CD4-positive, alpha-beta T cell treated with Interleukin-15 for 4 hours (primary cell): ENCODE measurements at places on chromosomes 3 and 15.

DNA sequence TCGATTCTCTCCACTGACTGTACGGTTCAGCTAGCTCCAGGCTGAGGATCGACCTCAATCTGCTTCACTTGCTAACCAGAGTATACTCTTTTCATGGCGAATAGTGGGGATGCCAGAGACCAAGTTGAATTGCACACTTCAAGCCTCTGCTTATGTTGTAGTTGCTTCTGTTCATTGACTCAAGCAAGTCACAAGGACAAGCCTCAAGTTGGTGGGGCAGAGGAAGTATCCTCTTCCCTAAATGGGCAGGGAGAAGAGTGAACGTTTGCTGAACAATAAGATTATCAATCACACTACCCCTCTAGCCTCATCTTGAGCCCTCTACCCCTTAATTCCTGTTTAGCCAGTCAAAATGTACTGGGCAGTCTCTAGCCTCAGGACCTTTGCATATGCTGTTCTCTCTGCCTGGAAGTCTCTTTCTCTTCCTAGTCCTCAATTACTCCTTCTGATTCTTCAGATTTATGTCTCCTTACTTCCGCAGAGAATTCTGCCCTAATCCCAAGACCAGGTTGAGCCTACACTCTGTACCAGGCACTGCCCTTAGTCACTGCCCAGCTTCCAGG is 390.4 kb upstream of the PROK2 start:
- no peak for DNase-seq

DNA sequence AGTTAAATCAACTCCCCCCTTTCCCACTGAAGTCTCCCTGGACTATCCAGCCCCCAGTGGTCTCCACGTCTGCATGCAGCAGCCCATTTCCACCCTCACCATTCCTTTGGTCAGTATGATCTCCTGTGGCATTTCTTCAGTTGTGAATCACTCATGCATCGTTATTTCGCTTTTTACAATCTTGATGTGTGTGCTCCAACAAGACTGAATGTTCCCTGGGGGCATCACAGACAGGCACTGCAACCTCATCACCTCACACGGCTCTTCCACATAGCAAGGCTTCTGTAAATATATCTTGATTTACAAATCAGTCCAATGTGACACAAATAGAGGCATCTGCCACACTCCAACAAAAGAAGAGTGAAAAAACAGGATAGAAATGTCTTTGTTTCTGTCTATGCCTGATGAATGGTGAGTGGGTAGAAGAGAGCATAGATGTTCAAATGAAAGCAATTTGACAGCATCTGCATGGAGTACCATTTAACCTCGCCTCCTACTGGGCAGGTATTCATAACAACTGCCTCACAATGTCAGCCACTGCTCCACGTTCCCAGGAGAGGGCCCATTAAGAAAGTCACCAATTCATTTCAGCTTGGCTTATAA is 5.2 kb downstream of the HEG1 start:
- no peak for DNase-seq

GRCh38 chr3:111200027-111200426 is 128.4 kb downstream of the NECTIN3 start:
- DNase-seq: no peak

DNA sequence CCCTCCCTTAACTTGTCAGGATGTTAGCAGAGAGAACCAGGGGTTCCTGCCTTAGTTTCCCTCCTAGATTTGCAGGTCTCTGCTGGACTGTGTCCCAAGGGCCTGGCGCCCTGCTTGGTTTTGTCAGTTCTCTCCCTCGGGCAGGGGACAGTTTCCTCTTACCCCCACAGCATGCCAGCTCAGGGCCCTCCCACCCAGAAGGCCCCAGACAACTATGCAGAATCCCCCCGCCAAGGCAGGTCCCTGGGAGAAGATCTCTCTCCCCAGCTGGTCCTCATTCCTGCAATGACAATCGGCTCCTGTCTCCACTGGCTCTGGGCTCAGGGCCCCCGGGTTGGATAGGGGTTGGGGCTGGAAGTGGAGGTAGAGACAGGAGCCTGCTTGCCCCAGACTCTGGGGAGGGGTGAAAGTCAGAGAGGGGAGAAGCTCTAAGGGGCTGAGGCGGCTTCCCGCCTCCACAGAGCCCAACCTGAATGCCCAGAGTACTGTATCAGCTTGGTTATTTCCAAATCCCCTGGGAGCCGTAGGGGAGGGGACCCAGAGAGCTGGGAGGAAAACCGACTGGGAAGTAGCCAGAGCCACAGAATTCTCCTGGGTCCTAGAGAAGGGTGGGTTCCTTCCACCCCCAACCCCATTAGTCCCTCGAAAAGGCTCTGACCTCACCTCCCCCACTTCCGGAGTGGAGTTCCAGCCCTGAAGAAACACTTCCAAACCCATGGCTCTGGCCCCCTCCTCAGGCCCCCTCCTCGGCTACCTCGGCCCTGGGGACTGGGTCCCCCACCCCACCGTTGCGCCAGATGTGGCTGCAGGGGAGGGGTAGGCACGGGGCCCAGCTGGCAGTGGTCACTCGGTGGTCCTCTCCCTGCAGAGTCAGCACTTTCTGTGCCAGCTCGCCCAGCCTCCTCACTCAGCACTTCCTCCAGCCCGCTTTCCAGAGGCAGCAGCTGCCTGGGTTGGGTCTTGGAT is 3.8 kb upstream of the LOXL1 start:
- DNase-seq: no peak

- DNase-seq: no peak
These were observed 126.0 kb downstream of the MYLK start for GRCh38 chr3:123758081-123758564.

GRCh38 chr3:138919325-138919724 is 27.6 kb downstream of the FOXL2 start:
- DNase-seq: no peak

DNA sequence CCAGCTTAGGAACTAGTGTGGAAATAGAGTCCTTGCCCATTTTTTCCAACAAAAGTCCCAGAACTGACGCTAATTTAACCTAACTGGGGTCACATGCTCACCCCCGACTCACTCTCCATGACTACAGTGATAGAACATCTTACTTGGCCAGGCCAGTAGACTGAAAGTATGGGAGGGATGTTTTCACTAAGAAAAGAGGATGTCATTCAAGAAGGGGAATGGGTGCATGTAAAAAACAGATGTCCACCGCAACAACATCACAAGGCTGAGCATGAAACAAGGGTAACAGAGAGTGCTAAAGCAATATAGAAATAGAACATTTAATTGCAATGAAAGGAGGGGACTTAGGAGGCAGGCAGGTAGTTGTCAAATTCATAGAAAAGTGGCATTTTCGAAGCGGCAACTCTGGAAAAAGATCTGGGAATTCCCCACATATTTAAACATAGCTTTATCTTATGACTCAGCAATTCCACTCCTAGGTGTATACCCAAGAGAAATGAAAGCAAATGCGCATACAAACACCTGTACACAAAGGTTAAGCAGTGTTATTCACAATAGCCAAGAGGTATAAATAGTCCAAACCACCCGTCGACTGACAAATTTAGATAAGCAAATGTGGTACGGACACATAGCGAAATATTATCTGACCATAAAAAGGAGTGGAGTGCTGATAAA is 41.1 kb upstream of the UBE2E2 start:
- DNase-seq: no peak

GRCh38 chr15:80645494-80646065 is 49.5 kb upstream of the ABHD17C start:
- no peak for DNase-seq

GRCh38 chr15:62841891-62842559 is 200.5 kb upstream of the TPM1 start:
- no peak for DNase-seq

DNA sequence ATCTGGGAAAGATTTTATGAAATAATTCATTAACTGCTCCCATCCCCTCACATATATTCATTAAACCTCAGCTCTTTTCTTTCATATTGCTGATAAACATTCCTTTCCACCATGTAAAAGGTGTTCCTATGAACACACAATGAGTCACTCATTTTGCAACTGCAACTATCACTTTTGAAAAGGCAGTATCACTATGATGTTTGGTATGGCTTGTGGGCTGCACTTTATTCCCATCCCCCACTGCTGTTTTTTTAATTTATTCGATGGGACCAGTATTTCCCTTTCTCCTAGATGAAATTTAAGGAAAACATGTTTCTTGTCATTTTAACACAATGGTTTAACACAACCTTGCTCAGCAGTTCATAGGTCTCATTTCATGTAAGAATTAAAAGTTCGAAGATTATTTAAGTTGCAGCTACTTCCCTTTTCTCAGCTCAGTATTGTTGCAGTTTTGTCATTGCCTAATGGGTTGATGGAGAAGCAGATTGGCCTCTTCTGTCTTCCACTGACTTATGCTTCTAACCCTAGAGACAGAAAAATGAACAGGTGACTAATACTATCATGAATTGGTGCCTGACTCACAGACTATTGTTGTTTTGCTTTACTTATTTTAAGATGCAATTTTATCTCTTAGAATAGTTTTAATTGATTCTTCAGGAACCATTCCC is 280.3 kb downstream of the ZPLD1 start:
- no peak for DNase-seq

GRCh38 chr15:64610257-64610919 is 150.0 kb downstream of the ZNF609 start:
- DNase-seq: no peak

- DNase-seq: no peak
These were observed 1.6 kb downstream of the DNAJC13 start for GRCh38 chr3:132418916-132419315.

- DNase-seq: no peak
These were observed 48.5 kb downstream of the ANAPC13 start for GRCh38 chr3:134437211-134437752.

- DNase-seq: no peak
These were observed 394.5 kb downstream of the SHQ1 start for GRCh38 chr3:72453706-72454105.

GRCh38 chr15:76972389-76973361 is 22.3 kb upstream of the PSTPIP1 start:
- DNase-seq: no peak

- no peak for DNase-seq
These were observed 1445.6 kb downstream of the SI start for GRCh38 chr3:163632722-163633121.

DNA sequence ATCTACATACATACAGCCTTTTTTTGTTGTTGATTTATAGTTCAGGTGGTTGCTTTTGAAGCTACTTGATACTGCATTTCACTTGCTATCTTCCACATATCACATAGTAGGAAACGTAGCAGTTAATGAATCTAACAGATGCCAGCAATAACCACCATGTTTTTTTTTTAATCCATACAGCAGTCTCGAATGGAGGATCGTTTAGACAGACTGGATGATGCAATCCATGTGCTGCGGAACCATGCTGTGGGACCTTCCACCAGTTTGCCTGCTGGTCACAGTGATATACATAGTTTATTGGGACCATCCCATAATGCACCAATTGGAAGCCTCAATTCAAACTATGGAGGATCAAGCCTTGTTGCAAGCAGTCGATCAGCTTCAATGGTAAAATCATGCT is 123.2 kb upstream of the CGNL1 start:
- DNase-seq: no peak

- no peak for DNase-seq
These were observed 198.9 kb downstream of the EFHB start for GRCh38 chr3:19735111-19735510.

DNA sequence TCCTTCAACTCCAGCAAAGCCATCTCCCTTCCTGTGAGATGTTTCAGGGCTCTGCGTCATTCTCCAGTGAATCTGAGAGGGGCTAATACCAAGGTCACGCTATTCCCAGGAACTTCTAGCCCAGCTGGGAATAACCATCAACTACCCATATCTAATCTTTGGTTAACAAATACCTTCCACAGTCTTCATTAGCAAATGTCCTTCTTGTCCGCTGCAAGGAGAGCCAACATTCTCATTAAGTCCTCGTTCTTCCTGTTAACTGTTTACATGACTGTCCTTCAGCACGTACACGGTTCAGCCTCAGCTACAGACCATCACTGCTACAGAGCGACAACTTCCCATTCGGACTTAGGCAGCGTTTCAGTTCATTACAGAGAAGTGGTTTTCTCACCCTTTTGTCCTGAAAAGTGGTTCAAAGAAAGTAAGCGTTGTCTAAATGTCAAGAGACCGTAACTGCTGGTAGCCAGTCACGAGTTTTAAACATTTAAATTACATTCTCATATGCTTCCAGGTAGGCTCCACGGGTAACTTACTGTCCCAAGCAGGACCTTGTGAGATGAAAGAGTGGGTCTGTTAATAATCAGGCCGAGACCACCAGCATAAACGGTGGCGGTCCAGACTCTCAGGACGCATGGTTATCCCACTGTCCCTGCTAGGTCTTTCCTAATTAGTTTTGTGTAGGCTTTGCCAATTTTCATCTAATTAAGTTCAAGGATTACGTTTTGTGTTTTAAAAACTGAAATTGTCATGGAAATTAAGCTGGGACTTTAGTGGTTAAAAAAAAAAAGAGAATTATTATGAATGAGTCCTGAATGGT is 63.8 kb downstream of the CHSY1 start:
- DNase-seq: no peak

DNA sequence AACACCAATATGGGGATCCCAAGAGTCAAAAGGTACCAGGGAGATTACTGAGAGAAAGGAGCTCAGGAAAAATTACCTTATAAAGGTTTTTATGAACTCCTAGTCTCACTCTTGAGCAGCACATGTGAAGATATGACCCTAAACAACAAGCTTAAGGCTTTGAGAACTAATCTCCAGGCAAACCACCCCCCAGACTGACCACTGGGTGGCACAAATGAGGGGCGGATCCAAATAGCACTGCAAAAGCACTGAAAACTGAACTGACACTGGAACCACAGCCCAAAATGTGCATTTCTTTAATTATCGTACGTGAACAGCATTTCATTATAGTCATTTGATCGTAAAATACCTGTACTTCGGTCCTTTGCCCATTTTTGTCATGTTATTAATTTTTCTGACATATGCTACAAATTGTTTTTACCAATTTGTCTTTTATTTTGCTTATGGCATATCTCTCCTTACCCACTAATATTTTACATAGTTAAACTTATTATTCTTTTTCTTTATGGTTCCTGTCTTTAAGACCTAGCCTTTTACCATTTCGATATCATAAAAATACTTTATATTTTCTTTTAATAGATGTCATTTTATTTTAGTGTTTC is 31.5 kb upstream of the TFDP2 start:
- DNase-seq: peak; percentile 24

DNA sequence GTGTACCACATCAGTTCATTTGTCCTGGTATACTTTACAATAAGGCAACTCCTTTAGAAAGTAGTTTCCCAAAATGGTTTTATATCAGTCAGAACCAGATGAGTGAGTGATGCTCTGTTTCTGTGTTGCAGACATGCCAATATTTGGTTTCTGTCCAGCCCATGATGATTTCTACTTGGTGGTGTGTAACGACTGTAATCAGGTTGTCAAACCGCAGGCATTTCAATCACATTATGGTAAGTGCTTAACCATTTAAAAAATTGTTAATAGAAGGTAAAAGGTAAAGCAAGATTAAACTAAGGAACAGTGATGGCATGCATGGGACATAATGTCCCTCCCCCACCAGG is 40.0 kb upstream of the SCAANT1 start:
- DNase-seq: no peak
